AG09309 (cell line): ENCODE measurements at places on chromosomes 1 and 21.

DNA sequence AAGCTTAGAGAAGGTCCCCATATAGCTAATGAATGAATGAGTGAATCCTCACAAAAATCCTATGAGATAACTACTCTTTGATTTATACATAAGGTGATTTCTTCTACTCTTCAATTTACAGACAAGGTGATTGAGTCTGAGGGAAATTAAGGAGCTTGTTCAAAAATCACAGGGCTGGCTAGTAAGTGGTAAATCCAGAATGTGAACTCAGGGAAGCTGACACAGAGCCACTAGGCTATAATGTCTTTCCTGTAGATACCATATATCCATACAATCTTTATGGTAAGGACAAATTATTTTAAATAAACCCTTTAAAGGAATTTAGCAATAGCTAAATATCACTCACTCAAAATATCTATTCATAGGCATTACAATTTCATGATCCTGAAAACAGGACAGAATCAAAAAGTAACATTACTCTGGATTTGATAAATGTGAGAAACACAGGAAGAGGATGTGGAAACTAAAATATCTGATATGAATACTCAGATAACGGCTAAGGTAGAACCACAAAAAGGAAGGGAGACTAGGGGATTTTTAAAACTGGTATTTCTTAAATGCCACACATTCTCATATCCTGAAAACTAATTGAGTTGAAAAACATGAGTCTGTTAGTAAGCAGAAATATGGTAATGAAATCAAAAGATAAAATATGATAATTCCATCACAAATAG is 108.2 kb downstream of the NBPF12 start:
- no peak for DNase-seq

GRCh38 chr1:104855550-104855949 is 1105.9 kb downstream of the AMY1C start:
- no peak for DNase-seq

DNA sequence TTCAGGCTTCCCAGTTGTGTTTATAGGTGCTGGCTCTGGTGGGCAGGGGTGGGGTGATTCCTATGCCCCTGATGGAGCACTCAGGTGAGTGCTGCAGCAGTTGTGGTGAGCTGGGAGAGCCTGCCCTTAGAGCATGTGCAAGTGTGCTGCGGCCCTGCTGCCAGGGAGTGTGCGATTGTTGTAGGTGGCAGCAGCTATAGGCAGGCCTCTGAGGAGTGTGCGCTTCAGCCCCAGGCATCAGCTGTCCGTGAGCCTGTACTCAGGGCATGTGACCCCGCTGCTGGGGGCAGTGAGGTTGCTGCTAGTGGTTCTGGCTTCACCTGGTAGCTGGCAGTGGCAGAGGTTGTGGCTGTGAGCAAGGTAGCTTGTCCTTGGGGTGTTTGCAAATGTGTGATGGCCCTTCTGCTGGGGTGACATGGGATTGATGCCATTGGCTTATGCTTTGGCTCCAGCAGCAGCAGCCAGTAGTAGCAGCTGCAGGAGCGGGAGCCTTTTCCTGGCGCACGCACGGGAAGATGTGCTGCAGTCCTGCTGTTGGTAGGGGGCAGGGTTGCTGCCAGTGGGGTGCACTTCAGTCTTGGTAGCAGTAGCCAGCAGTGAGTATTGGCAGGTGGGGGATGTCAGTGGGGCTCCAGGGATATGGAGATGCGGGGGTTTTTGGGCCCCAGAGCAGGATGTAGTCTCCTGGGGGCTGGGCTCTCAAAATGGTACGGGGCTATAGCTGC is 37.7 kb downstream of the SYCP1 start:
- DNase-seq, result no peak

GRCh38 chr1:220999872-221000863 is 120.9 kb downstream of the HLX start:
- no peak for DNase-seq

DNA sequence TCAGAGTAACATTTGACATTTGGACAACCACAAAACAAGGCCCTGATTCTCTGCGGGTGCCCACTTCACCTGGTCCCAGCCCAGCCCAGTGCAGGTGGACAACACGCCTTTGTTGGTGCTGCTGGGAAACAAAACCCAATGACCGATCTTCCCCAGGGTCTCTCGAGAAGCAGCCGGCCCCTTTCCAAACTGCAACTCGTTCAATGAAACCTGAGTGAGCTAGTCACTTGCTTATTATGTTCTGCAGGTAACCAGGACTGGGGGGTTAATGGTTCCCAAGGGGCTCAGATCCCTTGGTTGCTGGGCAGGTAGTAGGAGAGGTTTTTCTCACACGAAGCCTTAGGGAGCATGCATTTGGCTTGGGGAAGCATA is 42.9 kb downstream of the ABCG1 start:
- DNase-seq, result no peak

GRCh38 chr1:23825076-23825761 is at the start of gene HMGCL:
Gene HMGCL, minus strand, starts transcription at chr1:23825429. Its CDS starts 14 bp downstream, at chr1:23825415.
- peak; percentile 42 for DNase-seq
